Omental fat pad (tissue), 4 donors: ENCODE measurements at places on chromosomes 3 and 15.

- no peak for DNase-seq
Observed at GRCh38 chr3:14569474-14570000, 29.4 kb upstream of the GRIP2 start.

DNA sequence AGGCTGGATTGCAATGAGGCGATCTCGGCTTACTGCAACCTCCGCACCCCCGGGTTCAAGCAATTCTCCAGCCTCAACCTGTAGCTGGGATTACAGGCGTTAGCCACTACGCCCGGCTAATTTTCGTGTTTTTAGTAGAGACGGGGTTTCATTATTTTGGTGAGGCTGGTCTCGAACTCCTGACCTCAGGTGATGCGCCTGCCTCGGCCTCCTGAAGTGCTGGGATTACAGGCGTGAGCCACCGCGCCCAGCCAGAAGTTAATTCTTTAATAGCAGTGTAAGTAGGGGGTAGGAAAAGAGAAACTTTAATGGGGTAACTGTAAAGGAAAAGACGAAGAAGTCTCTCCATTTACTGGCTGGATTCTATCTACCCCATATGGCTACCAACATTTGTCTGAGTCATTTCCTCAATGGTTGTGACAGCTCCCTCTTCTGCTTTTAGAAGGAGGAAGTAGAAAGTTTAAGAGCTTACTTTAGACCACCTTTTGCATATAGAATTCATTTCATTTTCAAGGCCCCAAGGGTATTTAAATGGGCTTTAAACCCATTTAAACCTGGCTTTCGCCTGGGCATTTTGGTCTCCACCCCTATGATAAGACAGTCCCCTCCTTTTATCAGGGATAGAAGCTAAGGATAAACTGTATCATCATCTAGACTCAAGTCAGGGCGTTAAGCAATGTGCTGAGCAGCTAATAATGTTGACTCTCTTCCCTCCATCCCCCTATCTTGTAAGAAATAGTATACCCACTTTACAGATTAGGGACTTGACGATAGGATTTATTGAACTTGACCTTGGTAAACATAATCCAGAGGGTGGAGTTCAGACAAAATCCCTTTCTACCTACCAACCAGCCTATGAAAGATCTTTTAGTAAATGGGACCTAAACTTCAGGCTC is 1.1 kb upstream of the CDV3 start:
- no peak for DNase-seq

GRCh38 chr15:33154351-33155166 is 40.0 kb downstream of the FMN1 start:
- no peak for DNase-seq

DNA sequence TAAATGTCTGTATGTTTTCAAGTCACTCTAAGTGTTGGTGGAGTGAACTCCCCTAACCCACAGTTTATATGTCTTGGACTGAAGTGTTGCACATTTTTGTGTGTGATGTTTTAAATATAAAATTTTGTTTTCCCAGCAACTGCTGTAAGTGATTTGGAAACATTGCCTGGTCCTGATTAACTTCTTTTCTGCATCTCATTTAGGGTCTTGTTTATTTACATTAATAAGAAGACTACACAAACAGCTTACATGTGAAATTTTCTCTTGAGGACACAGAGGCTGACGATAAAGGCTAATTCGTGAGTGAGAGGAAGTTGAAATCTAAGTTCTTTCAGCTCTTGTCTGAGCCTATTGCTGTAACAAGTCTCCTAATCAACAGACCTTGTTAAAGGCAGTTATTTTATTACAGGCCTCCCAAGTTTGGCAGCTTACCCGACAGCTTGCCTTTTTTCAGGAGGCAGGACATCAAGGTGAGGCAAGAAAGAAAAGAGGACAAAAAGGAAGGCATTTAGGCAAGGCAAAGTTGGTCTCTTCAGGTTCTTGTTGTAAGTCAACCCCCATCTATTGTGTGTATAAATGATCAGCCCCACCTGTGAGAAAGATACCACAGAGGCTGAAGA is 177.7 kb upstream of the NR2E3 start:
- DNase-seq, result no peak

DNA sequence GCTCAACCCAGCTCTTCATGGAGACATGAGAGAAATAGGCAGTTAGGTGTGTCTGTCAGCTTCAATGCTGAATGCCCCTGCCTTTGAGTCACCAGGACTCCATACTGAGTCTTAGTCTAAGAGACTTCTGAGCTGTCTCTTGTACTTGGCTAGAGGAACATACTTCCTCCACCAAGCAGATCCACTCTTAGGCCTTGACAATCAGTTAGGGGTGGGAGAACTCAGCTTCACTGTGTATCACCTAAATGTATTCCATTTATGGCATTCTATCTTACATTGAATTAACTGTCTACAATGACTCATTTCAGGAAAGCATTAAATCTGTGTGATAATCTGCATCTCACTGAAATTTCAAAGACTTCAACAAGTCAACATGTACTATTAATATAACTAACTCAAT is 66.0 kb downstream of the STAC start:
- no peak for DNase-seq

DNA sequence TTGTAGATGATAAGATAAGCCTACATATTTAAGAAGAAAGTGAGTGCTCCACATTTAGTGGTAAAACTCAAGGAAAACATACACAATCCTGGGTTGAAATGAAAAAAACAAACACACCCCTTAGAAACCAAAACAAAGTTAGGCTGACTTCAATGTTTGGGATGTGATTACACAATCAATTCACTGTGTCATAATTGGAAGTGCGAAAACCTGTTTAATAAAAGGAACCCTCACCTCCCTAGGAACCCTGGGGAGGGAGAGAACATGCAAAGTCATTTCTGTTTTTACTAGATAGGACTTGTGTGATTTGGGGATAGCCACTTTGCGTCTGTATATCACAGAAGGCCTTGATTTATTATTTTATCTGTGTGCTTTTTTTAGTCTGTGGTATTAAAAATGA is 275.0 kb downstream of the NFKBIZ start:
- no peak for DNase-seq

GRCh38 chr15:70416829-70417228 is 319.1 kb upstream of the TLE3 start:
- DNase-seq, result no peak

DNA sequence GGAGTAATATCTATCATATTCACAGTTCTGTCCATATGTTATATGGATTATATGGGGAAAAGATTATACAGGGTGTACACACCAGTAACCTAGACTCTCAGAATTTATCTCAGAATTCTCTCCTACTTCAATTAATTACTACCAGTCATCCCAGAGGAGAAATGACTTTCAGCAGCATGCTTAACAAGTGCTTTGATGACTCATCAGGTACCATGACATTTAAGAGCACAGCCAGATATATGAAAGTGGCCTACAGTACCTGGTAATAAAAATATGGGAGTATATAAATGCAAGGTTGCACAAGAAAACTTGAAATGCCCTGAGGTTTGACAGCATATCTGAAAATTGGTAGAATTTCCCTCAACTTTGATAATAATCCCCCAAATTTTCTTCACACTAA is 1273.0 kb downstream of the OTOL1 start:
- DNase-seq, result no peak

GRCh38 chr3:29822071-29822470 is 541.2 kb downstream of the RBMS3 start:
- no peak for DNase-seq

GRCh38 chr3:37645517-37646380 is 215.9 kb upstream of the CTDSPL start:
- no peak for DNase-seq

GRCh38 chr15:78133801-78134200 is 2.6 kb upstream of the CIB2 start:
- DNase-seq, result no peak

GRCh38 chr3:123392871-123393620 is 55.8 kb downstream of the ADCY5 start:
- DNase-seq, result no peak
